ENCODE measurements at places on chromosomes 1 and 21. TPM values are rescaled to one million over a fixed set of nuclear protein-coding genes. Genes with fewer than 3 reads are reported as not detected.

FPGT gene
- total RNA-seq: 14.9 TPM

TMIGD3 gene
- 5.1 TPM for total RNA-seq

POU2F1 gene
- total RNA-seq: 15.3 TPM

MTARC1 gene
- 25.2 TPM for total RNA-seq

MT1HL1 gene
- total RNA-seq: not detected

GBP4 gene
- 32.9 TPM for total RNA-seq

MPZ gene
- 2.5 TPM for total RNA-seq

KCNJ9 gene
- total RNA-seq: not detected

TOR1AIP1 gene
- total RNA-seq: 68.8 TPM

CFHR4 gene
- total RNA-seq: not detected

PRDM2 gene
- total RNA-seq: 46.7 TPM

LCE1E gene
- not detected for total RNA-seq

TNFRSF1B gene
- total RNA-seq: 62.4 TPM

SLC30A1 gene
- 15.6 TPM for total RNA-seq

TCP10L gene
- total RNA-seq: 0.78 TPM

CACNA1S gene
- 0.55 TPM for total RNA-seq

SAMSN1 gene
- 18.2 TPM for total RNA-seq

ABCG1 gene
- total RNA-seq: 62.6 TPM

AXDND1 gene
- not detected for total RNA-seq

LELP1 gene
- total RNA-seq: not detected

LY9 gene
- 3.3 TPM for total RNA-seq

ABL2 gene
- 32.7 TPM for total RNA-seq

PTPN22 gene
- total RNA-seq: 12.2 TPM
